M059J (cell line): ENCODE measurements at places on chromosomes 2 and 18.
A peak's percentile ranks its signal among the peaks of the same experiment; 100 is the strongest.

DNA sequence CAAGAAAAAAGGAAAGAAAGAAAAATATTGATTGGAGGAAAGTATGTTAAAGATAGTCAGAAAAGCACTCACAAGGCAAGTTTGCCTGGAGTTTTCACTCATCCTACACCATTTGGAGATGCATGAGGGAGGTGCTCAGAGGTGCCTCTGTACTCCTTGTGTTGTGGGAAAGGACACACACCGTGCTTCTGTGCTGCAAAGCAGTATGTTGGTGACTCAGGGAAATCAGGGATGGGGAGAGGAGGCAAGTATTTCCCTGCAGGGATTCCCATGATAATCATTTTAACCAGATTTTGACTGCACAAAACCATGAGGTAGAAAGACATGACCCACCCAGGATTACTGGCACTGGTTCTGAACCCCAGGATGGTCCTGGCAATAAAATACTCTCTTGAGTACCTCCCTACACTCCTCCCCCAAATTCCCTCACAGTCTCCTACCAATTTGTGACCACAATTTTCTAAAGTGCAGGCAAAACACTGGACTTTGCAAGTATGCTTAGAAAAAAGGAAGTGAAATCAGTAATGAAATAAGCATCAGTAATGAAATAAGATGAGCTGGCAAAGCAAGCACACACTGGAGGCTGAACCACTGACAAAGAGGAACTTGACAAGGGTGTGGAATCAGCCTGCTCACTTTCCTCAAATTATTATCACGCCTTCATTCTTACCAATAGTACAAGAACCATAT is 155.5 kb upstream of the ACVR2A start:
- no peak for DNase-seq

- peak; percentile 58 for DNase-seq
Observed at GRCh38 chr18:54163453-54163852, 61.0 kb downstream of the MBD2 start.

DNA sequence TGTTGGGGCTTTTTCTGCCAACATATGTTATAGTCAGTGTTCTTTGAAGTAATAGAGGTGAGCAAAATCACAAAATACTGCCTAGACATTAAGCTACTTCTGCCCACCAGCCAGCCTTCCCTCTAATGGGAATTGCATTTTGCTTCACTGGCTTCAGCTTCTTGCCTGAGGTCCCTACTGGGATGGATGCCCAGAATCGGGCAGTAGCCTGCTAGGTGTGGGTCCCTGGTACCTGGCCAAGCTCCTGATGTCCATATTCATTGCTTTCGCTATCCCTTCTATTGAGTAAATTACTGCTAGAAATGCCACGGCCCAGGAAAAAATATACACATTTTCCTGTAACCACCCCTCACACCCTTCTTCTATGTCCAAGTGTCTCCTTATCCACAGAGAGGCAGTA is 27.0 kb downstream of the CRYGD start:
- DNase-seq = peak; percentile 26

GRCh38 chr2:23351388-23352141 is 33.4 kb upstream of the KLHL29 start:
- peak; percentile 64 for DNase-seq

- DNase-seq = no peak
Observed at GRCh38 chr18:56888978-56889377, 237.8 kb downstream of the WDR7 start.

DNA sequence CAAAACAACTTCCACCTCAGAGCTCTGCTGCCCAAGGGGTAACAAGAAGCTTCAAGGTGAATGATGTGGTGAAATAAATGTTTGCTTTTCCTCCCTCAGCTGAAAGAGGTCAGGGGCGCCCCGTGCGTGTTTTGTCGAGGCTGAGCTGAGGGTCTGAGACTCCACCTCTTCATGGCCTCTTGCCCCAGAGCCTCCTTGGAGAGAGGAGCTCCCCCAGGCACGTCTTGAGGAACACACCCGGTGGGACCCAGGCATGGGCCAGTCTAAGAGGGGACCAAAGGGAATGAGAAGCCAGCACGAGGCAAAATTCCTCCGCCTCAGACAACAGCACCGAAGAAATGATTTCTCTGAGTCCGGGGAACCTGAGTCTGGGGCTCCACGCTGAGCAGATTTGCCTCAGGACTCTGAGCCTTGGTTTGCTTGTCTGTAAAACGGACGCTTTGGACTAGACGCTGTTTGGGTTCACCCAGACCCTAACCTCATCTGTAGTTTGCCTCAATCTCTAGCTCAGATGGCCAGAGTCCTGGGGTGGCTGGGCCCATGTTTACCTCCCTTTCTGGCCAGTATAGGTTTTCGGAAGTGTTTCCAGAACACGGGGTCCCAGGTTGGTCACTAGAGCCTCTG is 56.4 kb upstream of the ODC1 start:
- no peak for DNase-seq

GRCh38 chr2:202238234-202239197 is at the start of gene SUMO1:
TSS of gene SUMO1 (minus strand) at chr2:202238597. CDS start at chr2:202238451, 146 bp downstream.
- DNase-seq = peak; percentile 91

GRCh38 chr2:222592176-222592575 is 63.7 kb downstream of the FARSB start:
- no peak for DNase-seq

- DNase-seq = no peak
Observed at GRCh38 chr2:171345971-171346722, 87.6 kb downstream of the METTL8 start.

GRCh38 chr2:98357849-98358248 is 11.6 kb downstream of the CNGA3 start:
- no peak for DNase-seq

GRCh38 chr2:86557836-86558235 is 5.4 kb downstream of the CHMP3 start:
- peak; percentile 4 for DNase-seq

DNA sequence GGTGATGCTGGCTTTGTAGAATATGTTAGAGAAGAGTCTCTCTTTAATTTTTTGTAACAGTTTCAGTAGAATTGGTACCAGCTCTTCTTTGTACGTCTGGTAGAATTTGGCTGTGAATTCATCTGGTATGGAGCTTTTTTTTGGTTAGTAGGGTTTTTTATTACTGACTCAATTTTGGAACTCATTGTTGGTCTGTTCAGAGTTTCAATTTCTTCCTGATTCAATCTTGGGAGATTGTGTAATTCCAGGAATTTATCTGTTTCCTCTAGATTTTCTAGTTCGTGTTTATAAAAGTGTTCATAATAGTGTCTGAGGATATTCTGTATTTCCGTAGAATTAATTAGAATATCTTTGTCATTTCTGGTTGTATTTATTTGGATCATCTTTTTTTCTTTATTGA is 943.5 kb downstream of the TRIB2 start:
- DNase-seq = no peak

- peak; percentile 70 for DNase-seq
Observed at GRCh38 chr2:150410809-150411208, 76.7 kb downstream of the RND3 start.

- DNase-seq = peak; percentile 33
Observed at GRCh38 chr18:27668158-27668557, 483.1 kb upstream of the CHST9 start.

GRCh38 chr2:176390276-176391147 is 121.3 kb downstream of the MTX2 start:
- peak; percentile 44 for DNase-seq

DNA sequence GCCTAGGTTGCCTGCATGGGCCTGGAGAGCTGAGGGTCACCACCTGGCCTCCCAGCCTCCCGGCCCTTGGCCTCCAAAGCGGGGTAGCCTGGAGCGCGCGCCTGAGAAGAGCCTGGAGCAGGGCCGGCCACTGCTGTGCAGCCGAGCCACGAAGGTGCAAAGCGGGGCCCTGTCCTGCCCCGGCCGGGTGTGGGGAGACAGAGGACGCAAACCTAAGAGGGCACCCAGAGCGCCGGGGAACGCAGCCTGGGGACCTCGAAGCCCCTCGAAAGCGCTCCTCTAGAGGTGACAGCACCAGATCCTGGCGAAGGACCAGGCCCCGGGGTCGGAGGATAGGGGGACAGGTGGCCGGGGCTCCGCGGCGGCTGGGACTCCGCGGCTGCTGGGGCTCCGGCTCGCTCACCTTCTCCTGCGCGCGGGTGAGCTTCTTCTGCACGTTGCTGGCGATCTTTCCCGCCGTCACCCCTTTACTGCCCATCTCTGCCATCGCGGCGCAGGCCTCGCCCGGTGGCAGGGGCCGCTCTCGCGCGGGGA is 430 bp downstream of the BIN1 start:
- DNase-seq = no peak

DNA sequence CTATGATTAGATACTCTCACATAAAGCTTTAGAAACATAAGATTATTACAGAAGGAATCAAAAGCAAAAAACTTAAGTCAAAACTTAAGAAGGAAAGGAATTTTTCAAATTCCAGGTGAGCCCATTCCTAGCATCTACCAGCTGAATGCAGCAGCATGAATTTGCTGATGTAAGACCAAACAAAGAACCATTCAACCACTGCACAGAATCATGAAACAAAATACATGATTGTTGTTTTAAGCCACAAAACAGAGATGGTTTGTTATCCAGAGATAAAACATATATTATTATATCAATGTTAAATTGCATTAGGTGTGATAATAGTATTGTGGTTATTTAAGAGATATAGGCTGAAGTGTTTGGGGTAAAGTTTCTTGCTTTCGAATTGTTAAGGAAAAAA is 29.0 kb downstream of the PIGN start:
- DNase-seq = no peak

DNA sequence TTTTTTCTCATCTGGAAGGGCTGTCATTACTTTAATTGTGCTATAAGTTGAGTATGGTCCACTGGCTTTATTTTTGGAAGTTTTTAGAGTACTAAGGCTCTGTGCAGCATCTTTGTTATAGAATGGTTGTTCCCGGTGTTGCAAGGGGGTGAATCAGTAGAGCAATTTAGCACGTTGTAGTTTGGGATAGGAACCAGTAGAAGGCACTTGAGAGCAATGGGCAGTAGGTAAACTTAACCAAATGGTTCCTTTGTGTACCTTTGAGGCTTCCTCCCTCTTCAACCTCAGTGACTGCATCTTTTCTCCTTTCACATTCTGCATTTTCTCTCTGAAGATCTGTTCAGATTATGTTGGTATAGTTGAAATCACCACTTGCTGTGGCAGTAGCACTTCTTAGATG is 238.2 kb upstream of the SYT4 start:
- DNase-seq = no peak

DNA sequence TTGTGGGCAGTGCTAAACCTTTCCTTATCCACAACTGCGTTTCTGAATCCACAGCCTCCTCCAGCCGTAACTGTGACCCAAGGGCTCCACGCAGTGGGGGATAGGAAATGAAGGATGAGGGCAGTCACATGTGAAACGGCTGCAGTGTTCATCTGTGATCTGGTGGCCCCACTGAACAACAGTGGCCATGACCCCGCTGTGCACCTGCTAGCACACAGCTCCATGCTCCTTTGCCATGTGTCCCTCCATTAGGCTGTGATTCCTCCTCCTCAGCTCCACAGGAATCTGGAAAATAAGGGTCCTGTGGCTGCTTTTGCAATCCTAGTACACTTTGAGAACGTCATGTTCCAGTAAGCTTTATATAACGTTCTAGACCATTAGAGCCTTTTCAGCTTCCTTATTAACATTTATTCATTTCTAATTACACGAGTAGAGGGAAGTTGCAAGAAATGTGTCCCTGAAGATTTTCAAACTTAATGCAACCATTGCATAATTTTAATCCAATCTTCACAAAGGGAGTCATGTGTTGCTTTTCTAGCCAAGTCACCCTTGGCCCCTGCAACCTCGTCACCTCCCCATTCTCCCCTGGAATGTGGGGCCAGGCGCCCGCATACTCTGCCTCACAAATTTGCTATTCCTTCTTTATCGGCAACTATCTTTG is 7.1 kb upstream of the NAPG start:
- peak; percentile 51 for DNase-seq

DNA sequence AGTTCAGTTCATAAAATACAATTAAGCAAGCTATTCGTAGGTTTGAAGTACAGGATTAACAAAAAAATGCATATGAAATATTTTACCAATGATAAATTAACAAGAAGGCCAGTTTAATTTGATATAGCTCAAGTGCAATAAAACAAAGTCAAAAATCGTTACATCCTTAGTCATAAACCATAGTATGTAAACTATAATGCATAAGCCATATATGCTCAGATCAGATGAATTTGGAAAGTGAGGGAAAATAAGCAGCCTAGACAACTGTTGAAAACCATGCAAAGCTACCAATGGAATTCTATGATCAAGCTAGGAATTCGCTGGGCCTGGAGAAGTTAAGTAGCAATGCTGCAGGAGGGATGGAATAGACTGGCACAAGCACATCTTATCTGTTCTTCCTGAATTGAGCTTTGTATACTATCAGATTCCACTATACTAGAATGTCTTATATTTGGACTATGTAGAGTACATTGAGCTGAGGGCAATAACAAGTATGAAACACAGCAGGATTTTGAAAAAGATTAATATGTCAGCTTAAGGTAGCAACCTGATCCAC is 682.0 kb downstream of the IRS1 start:
- no peak for DNase-seq

GRCh38 chr2:238790126-238790832 is 57.6 kb upstream of the TWIST2 start:
- no peak for DNase-seq

- peak; percentile 46 for DNase-seq
Observed at GRCh38 chr2:54206596-54206995, 49.4 kb downstream of the TSPYL6 start.

- peak; percentile 95 for DNase-seq
Observed at GRCh38 chr2:237473878-237474441, 13.1 kb upstream of the MLPH start.

GRCh38 chr18:45384962-45385315 is 230.3 kb upstream of the SLC14A2 start:
- DNase-seq = no peak

DNA sequence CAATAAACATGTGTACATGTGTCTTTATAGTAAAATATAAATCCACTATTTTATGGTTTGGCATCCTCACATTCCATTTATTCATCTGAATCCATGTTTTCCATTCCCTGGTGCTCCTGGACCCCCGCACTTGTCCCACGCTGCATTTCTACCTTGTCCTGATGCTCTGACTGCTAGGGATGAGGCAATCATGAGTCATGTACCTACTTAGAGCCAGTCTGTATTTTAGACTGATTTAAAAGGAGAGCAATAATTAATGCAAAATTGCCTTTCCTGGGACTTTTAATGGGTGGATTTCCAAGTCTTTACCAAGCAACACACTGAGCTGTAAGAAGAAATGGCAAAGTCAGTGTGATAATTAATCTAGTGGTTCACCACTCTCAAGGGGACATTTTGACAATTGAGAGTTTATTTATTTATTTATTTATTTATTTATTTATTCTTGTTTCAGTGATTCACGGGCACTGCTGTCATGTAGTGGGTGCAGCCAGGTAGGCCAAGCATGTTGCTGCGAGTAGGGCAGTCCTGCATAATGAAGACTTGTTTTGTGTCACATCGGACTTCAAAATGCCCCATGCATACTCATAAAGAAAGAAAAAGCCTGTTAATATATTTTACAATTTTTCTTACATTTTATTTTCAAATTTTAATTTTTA is 419.3 kb upstream of the VWC2L start:
- DNase-seq = peak; percentile 47

- peak; percentile 6 for DNase-seq
Observed at GRCh38 chr2:238097988-238098871, 1.9 kb upstream of the ESPNL start.
